Myocyte (in vitro differentiated cells): ENCODE measurements at places on chromosomes 6 and 20. TPM values are rescaled to one million over a fixed set of nuclear protein-coding genes. Genes with fewer than 3 reads are reported as not detected.

Gene COL11A2
- 0.96 and 1.9 TPM in 2 replicates for total RNA-seq

Gene SIRPD
- not detected in 2 replicates for total RNA-seq

Gene GHRH
- total RNA-seq = not detected in 2 replicates

Gene SLC26A8
- total RNA-seq = not detected in 2 replicates

Gene TAGAP
- total RNA-seq = 0.05 and 0.10 TPM in 2 replicates

GRCh38 chr6:22471132-22471690 is 98.2 kb upstream of the HDGFL1 start:
- peak; percentile 52 for DNase-seq

- DNase-seq = no peak
Measured at GRCh38 chr6:24053057-24053456, 73.0 kb upstream of the NRSN1 start.

DNA sequence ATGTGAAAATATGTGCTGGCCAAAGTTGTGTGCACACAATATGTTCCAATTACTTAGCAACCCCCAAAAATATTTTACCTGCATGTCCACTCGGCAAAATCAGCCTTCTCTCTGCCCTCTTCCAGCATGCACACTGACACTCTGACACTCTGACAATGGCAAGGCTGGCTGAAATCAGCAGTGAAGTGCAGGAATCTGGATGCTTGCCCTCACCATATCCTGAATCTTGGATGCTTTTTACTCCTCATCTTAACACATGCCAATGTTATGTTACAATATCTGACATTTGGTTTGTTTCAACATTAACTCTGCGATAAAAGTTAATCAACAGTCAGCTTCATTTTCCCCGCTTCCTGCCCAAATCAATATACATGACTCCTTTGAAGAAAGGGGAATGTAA is 203.2 kb downstream of the COL9A1 start:
- no peak for DNase-seq

- peak; percentile 28 for DNase-seq
Measured at GRCh38 chr20:23446505-23446904, 6.2 kb downstream of the CST11 start.

DNA sequence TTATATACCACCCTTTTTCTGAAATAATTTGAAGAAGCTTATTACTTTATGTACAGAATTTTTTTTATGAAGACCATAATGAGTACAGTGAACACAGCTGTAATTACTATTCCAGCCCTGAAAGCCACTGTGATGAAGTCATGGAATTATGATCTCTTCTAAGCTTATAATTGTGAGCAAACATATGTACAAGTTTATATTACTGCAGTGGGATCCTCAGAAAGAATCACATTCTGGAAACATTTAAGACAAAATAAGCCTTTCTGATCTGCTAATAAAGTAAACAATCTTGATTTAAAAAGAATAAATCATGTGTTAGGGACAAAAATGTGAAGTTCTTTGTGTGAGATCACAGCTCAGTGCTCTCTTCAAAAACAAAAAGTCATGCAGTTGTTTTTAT is 560.4 kb downstream of the CD109 start:
- DNase-seq = no peak
